ENCODE measurements at places on chromosomes 5 and 9. TPM values are rescaled to one million over a fixed set of nuclear protein-coding genes. Genes with fewer than 3 reads are reported as not detected.
A peak's percentile ranks its signal among the peaks of the same experiment; 100 is the strongest.

DNA sequence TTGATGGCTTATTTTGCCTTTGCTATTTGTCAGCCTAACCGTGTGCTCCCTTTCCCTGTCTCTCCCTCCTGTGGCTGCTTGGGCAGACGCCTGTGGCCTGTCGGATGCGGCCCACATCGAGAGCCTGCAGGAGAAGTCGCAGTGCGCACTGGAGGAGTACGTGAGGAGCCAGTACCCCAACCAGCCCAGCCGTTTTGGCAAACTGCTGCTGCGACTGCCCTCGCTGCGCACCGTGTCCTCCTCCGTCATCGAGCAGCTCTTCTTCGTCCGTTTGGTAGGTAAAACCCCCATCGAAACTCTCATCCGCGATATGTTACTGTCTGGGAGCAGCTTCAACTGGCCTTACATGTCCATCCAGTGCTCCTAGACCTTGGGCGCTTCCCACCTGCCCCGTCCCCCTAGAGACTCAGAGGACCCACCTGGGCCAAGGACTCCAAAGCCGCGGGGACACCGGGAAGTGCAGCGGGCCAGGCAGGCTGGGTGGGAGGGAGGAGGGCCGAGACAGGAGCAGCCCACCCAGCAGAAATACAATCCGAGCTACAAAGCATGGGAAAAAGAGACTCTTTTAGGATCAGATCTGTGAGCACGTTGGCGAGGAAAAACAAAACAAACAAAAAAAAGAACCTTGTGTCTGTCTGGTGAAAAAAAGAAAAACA is 10.6 kb downstream of the NR2F1 start:
- no peak for DNase-seq

DNA sequence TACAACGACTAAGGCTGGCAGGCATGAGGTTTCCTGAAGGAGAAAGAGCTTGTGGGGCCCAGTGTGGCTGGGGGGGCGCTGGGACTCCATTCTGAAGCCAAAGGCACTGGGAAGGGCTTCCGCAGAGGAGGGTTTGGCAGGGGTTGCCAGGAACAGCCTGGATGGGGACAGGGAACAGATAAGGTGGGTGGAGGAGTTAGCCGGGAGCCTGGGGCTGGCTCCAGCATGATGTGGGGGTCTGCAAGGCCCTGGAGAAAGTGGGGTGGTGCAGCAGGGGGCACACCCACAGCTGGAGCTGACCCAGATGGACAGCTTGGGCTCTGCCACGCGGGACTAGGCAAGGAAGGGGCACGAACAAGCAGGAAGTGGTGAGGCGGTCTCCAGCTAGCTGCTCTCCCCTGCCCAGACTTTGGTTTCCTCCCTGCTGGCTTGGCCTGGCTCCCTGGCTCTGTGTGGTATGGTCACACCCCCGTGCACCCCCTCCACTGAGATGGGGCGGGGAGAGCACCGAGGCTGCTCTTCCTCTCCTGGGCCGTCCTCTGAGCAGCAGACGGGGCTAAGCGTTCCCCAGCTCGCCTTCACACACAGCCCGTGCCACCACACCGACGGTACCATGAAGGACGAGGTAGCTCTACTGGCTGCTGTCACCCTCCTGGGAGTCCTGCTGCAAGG is at the start of gene LTC4S:
TSS of gene LTC4S (plus strand) at position 519 of the 672 bp plus-strand sequence. CDS start at position 614, 95 bp downstream.
- DNase-seq: peak; percentile 79

DNA sequence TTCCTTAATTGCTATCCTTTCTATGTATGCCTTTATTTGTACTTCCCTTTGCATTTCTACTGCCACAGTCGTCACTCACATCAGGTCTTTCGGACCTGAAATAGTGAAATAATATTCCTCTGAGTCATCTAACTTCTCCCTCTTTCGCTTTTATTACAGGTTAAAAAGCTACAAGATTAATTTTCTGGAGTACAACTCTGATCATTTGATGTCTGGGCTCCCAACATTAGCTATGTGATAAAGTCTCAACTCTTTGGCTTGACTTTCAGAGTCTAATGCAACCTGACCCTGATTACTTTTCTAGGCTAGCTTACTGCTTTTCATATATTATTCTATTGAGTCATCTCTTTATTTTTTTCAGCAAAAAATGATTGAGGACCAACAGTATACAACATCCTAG is 638.8 kb upstream of the WWC1 start:
- DNase-seq: no peak

DNA sequence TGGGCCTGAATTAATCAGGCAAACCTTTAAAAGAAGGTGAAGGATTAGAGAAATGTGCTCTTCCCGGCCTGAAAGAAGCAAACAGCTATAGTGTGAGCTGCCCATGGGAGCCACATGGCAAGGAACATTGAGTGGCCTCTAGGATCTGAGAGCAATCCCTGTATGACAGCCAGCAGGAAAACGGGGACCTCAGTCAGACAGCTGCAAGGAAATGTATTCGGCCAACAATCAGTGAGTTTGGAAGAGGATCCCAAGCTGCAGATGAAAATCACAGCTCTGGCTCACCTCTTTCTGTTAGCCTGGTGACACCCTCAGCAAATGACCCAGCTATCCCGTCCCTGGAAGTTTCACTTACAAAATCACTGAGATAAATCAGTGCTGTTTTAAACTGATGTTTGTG is 309.2 kb downstream of the SH3GL2 start:
- DNase-seq: no peak

The FGFR4 gene
- 11.4 TPM for total RNA-seq

The IL33 gene
- total RNA-seq: not detected

All from H4 (cell line).